ENCODE measurements at places on chromosomes 3 and 15.

- DNase-seq, result no peak
These were observed 5.9 kb upstream of the KLHL25 start for GRCh38 chr15:85800478-85801123.

- DNase-seq, result no peak
These were observed 87.9 kb downstream of the CDIN1 start for GRCh38 chr15:36667296-36667695.

DNA sequence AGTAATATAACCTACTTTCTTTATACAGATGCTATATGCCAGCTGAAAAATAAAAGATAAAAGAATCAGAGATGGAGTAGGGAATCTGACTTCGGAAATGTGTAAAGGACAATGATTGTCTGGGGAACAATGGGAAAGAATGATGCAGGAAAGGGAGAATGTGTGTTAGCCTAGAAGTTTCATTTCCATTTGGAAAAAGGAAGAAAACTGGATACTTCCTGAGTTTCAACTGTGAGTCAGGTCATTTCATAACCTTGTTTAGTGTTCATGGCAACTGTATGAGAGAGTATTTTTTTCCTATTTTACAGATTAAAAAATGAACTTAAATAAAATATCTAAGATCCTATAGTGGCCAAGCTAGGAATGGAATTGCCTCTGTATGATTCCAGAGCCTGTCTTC is 261.3 kb upstream of the NECTIN3 start:
- no peak for DNase-seq

DNA sequence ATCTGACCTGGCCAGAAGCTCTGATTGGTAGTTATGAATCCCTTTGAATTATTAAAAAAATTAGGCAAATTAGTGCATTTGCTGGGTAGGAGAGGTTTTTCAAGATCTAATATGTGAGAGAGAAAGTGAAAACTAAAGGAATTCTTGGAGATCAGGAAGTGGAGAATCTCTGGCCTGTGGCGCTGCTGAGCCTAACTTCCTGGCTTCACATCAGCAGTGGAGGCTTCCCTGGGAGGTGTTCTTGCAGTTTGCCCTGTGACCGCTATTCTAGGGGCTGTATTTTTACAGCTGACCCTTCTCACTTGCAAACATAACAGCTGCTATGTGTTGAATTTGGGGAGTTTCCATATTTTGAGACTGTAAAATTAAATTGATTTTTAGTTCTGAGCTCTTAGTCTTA is 166.4 kb downstream of the ATG7 start:
- DNase-seq, result no peak

DNA sequence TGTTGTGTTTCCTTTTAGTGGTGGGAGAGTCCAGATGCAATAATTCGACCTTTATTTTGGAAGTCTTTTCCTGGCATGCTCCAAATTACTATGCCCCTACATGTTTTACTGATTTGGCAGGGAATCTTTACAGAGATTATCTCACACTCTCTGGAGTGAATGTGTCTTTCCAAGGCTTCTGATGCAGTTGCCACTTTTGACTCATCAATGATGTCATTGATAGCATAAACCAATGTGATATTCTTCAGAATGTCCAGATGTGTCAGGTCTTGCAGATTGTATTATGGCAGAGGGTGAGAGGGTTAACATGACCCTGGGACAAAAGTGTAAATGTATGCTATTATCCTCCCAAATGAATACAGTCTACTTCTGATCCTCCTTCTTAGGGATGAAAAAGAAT is 9.7 kb downstream of the RTP4 start:
- DNase-seq, result no peak

DNA sequence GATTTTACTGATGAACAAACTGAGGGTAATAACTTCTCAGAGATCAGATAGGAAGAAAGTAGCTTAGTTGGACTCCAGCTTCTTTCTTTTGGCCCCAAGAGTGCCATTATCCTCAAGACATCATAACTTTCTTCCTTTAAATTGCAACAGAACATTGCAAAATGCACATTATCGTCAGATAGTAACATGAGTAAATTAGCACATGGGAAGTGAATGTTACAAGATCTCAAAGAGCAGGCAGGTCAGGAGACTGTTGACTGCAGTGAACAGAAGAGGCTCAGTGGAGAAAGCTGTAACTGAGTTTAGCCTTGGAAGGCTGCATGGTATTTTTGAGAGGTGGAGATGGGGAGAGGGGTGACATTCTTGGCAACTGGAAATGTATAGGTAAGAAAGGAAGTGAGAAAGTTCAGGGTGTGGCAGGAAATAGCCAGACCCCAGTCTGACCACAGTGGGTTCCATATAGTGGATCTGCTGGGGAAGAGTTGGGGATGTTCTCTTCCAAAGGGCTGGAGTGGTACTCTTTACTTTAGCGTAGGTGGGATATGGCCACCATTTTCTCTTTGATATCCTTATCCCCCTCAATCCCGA is 307.7 kb downstream of the RPLP1 start:
- DNase-seq, result no peak

GRCh38 chr3:67291287-67292252 is 293.5 kb downstream of the KBTBD8 start:
- DNase-seq, result no peak

- no peak for DNase-seq
These were observed 165.3 kb downstream of the CHSY1 start for GRCh38 chr15:101086394-101087171.

GRCh38 chr3:86037916-86038315 is 953.0 kb downstream of the VGLL3 start:
- no peak for DNase-seq

GRCh38 chr15:85709250-85709649 is 85.5 kb downstream of the KLHL25 start:
- no peak for DNase-seq

- DNase-seq, result no peak
These were observed 5.5 kb downstream of the CSRNP1 start for GRCh38 chr3:39147711-39148434.

DNA sequence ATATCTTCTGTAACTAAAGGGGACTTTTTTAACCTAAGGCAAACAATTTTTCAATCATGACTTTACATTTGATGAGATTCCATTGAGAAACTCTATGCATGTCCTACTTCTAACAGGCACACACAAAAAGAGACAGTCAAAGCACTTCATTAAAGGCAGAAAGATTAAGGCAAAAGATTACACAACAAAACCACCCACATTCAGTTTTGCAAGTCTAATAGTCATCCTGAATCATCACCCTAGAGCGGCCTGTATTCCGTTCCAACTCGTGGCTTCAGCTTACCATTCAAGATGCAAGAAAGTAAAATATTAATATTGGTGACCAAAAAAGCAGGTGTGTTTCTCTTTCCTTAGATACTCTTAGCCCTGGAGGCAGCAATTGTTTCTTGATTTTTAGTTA is 205.9 kb downstream of the P3H2 start:
- DNase-seq, result no peak

DNA sequence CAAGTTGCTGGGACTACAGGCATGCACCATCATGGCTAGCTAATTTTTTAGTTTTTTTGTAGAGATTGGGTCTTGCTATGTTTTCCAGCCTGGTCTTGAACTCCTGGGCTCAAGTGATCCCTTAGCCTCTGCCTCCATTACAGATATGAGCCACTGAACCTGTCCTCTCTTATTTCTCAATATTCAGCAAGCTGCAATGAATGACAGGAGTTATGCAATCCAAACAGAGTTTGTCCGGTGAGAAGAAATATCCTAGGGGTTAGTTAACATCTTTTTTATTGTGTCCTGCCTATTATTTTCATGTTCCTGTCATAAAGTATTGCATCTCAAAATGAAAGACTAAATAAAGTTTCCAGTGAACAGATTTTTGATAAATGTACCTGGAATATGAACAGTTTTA is 1161.4 kb downstream of the OTOL1 start:
- DNase-seq, result no peak

DNA sequence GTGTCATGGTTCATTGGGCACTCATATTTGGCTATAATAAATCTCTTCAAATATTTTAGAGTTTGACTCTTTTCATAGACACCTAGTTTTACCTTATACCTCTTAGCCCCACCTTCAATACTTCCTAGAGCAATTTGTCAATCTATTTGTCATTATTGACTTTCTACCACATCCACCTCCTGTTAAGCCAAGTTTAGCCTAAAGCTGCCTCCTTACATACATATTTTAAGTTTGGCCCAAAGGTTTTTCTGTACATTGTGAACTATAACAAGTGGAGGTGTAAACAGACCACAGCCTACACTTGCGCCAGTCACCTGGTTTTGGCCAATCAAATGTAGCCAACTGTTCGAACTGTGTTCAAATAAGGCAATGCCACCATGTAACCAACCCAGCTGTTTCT is 18.1 kb upstream of the ABHD17C start:
- DNase-seq, result no peak

- DNase-seq, result no peak
These were observed 3.6 kb downstream of the HGD start for GRCh38 chr3:120678331-120678947.

- no peak for DNase-seq
These were observed 52.8 kb downstream of the CDIN1 start for GRCh38 chr15:36632226-36632625.

GRCh38 chr3:171966533-171967136 is 72.7 kb upstream of the FNDC3B start:
- no peak for DNase-seq

DNA sequence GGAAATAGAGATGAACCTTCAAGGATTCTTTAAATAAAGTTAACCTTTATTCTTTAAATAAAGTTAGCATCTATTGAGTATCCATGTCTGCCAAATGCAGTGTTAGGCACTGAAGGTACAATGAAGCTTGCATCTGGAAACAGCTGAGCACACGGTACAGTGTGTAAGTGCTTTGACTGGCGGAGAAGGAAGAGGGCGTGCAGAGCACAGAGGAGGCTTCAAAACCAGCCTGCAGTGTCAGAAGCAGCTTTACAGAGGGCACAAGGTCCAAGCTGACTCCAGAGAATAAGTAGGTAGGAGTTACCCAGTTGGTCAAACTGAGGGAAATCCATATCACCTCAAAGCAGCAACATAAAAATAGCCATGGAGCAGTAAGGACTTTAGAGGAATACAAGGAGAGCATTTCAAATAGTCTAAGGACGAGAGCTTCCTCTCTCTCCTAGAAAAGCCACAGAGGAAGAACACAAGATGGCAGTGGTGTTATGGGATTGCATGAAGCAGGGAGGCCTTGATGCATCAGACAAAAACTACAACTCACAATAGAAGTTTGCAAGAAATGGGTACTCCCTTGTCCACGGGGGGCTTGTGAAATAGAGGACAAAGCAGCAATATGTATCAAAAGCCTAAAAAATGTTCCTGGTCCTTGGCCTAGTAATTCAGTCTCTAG is 60.3 kb upstream of the PPP2R3A start:
- DNase-seq, result no peak

- no peak for DNase-seq
These were observed 6.7 kb downstream of the ABHD17C start for GRCh38 chr15:80701676-80702311.

DNA sequence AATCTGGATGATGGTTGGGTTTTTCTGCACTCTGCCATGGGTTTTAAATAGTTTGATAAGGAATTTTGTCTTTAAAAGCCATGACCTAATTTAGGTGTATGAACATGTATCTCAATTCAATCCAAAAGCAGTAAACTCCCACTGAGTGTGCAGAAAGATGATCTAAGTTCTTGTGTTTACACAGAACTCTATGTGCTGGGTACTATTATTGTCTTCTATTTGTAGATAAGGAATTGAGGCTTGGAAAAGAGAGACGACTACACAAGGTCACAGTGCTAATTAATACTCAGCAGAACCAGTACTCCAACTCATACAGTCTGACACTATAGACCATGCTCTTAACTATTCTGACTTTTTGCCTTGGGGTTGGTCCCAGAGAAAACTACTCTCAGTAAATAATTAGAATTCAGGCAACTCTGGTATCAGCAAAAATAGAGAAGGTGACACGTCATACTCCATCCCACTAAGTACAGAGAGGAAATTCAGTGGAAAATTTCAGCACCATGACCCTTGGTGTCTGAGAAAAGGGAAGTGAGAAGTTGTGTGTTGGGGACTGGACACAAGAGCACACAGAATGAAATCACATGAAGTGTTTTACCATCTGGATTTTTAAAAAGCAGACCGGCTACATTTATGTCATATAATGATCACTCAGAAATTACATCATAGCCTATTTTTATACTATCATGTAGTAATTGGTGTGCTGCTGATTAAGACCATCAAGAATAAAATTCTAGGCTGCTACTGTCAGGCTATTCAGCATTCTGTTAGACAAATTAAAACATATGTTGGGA is 18.3 kb upstream of the MYH15 start:
- no peak for DNase-seq

DNA sequence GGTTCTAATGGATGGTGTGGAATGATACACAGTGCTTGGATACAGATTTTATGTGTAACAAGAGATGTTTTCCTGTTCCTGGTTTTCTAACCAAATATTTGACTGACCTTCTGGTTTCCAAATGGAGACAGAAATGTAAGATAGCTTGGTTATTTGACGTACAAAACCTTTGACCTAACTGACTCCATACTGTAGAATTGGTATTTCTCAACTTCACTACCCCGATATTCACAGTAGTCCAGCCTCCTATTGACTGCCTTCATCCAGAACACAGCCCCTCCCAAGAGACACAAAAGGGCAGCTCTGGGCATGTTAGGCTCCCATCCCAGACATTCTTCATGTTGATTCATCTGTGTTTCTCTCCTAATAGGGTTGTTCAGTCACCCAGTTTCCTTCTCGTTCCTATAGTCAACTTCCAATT is 33.4 kb downstream of the MYO1E start:
- no peak for DNase-seq

DNA sequence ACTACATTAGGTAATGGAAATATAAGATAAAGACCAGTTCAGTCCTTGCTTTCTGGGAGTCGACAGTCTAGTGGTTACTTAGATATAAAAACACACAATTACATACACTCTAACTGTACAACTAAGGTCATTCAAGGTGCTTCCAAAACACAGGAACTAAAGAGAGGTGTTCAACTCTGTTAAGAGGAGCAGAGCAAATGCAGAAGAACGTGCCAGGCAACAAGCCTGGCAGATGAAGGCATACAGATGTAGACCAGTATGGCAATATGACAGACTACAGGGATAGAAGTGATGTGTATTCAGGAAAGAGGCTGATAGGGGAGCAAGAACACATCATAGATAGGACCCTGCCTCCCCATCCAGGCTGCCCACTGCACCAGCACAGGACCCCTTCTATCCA is 78.3 kb downstream of the CBLB start:
- no peak for DNase-seq

DNA sequence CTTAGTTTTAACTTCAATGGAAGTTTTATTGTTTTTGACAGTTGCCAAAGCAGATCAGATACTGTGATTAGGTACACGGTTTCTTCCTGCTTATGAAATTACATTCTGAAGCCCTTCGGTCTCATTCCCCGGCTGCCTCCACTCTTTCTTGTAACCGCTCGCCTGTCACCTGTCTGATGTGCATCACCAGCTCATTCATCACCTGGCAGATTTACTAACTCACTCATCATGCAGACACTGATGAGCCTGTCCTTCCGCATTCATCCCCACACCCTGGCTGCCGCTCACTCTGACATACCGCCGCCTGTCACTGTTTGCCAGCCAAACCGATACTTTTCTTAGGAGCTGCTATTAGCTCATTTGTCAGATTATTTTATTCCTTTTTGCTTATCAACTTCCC is 82.8 kb upstream of the NSMCE3 start:
- no peak for DNase-seq
